ENCODE measurements at places on chromosomes 5 and 9. TPM values are rescaled to one million over a fixed set of nuclear protein-coding genes. Genes with fewer than 3 reads are reported as not detected.

Gene CTNND2
- total RNA-seq: 0.12 TPM

Gene PMPCA
- 50.7 TPM for total RNA-seq

Gene KCNMB1
- total RNA-seq: not detected

- DNase-seq: no peak
Observed at GRCh38 chr5:87004101-87004500, 263.6 kb upstream of the RASA1 start.

Gene PHYHD1
- 21.2 TPM for total RNA-seq

DNA sequence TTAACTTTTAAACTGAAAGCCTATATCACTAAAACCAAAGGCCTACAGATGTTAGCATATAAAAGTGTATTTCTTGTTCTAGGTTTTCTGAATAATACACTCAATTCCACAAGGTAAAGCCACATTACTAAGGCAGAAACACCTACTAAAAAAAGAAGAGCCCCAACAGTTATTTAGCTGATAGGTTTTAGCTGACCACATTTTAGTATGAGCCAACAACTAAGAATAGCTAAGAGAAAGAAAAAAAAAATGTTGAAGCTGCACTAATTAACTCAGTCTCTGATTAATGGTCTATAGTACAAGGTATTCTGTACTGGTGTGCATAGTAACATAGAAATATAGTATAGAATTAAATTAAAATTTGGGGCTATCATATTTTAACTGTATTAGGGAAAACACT is 23.5 kb downstream of the ZFR start:
- DNase-seq: no peak

DNA sequence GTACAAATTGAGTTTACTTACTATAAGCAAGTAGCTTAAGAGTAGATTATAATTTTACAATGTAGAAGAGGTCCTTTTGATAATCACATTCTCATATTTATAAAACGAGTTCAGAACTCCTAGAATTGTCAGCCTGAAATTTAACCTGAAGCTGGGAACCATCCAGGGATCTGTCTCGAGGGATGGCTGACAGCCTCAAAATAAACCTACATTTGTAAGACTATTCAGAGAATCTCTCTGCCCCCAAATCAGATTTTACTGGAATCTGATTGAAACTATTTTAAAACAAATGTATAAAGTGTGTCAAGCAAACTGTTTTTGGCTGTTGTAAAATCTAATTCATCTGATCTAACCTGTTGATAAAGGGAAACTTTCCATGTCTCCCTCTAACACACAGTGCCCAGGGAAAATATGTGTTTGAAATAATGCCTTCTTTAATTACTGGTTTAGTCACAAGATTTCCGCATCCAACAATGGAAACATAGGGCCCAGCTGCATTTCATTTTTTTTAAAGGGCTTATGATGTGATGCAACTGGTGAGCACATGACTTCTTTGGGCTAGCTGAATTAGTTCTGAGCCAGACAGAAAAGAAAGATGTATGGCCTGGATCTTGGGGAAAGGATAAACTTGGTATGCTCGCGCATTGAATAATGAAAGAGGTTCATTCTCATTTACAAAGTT is 30.3 kb downstream of the SLC25A46 start:
- DNase-seq: no peak

Gene DDX4
- not detected for total RNA-seq

- no peak for DNase-seq
Observed at GRCh38 chr5:54062958-54063357, 247.4 kb downstream of the ARL15 start.

Gene FBP2
- not detected for total RNA-seq

DNA sequence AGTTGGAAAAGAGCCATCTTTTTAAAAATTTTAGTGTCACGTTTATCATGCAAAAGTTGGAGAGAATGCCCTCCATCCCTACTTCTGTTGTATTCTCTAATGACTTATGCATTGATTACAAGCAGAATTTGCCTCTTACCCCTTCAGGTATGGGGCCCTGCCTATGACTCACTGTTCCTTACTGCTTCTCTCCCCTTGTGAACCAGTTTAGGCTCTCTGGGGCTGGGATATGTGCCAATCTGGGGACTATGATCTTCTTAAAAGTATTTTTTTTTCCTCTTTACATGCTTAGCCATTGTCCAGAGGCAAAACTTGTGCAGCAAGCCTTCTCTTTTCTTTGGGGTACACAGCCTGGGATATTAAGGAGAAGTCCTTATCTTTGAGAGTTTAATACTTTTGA is 37.4 kb downstream of the CAMK4 start:
- DNase-seq: no peak

DNA sequence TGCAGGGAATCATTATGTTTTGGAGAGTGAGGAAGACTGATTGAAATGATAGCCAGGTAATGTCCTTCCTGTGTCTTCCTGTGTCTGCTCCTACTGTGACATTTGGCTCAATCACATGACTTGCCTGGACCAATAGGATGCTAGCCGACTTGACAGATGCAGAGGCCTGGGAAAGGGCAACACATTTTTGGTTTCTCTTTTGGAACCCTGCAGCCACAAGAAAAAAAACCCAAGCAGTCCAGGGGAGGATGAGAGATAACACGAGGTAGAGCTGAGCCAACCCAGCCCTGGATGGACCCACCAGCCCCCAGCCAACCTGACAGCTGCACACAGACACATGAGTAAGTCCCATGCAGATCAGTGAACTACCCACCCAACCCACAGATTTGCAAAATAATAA is 256.1 kb upstream of the SMARCA2 start:
- no peak for DNase-seq

GRCh38 chr9:116705531-116705930 is 18.4 kb downstream of the TRIM32 start:
- no peak for DNase-seq

Gene PROP1
- total RNA-seq: not detected

- no peak for DNase-seq
Observed at GRCh38 chr5:42799668-42800114, 12.0 kb downstream of the SELENOP start.

GRCh38 chr9:34588671-34589635 is 571 bp downstream of the CNTFR start:
- DNase-seq: no peak

Gene SNCAIP
- total RNA-seq: 1.1 TPM

Gene FOXI1
- total RNA-seq: not detected

GRCh38 chr5:121711416-121711815 is 140.3 kb upstream of the FTMT start:
- no peak for DNase-seq

DNA sequence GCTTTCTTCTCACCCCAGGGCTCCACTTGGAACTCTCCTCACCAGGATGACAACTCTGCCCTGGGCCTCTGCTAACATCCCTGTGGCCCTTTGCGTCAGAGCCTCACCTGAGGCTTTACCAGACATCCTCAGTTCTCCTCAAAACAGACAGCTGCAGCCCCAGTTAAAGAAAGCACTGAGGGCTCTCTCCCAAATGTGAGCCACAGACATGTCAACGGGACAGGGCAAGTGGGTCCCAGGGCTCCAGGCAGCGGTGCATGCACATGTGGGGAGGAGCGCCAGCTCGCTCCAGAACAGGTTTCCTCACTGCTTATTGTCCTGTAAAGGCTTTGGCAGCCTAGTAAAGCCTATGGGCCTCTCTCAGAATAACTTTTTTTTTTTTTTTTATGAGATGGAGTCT is 37.3 kb downstream of the IPPK start:
- no peak for DNase-seq

DNA sequence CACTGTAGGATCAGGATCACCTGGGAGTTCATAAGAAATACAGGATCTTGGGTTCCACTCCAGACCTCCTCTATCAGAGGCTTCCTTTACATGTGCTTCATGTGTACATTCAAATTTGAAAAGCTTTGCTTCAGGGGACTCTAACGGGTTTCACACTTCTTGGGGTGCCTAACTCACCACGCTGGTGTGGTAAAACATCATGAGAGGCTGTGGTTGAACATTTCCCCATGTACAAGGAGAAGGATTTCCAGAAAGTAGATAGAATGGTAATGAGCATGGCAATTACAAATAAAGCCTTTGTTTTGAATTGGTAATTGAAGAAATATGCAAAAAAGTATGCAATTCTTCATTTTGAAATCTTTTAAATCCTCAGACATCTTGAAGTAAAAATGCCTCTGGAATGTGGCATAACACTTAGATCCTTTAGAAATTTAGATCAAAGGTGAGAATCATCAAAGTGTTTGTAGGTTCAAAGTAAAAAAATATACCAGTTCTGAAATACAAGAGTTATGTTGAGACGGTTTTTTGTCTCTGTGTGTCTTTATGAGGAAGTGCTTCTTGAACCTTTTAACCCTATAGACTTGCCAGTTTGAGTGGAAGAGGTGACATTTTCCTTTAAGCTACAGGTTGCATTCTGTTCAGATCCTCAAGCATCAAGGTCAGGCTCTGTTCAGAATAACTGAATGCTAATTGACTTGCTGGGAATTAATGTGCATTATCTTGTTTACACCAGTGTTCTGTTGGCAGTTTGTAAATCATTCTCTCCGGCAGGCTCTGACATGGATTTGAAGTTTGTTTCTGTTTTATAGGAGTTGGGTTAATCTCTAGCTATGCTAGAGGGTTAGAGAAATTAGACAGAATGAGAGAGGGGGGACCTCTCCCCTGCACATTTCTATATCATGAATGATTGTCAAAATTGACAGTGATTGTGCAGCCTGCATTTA is 415.3 kb downstream of the MAN2A1 start:
- no peak for DNase-seq

Gene CXCL14
- 0.06 TPM for total RNA-seq

Gene CCDC192
- total RNA-seq: not detected

Gene WDR38
- total RNA-seq: not detected

DNA sequence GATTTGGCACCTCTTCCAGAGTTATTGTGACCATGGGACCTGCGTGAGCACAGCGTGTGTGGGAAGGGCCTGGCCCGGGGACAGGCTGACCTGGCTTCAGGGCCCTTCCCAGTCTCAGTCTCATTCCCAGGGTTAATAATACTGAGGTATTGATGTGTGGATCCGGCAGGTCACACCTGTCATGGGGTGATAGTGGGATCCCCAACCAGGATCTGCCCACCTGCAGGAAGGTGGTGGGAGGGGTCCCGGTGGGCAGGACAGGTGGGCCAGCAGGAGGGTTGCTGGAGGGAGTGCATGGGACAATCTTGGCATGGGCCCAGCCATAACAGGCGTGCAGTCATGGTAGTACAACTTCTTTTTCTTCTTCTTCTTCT is 55.4 kb downstream of the COL15A1 start:
- DNase-seq: no peak

DNA sequence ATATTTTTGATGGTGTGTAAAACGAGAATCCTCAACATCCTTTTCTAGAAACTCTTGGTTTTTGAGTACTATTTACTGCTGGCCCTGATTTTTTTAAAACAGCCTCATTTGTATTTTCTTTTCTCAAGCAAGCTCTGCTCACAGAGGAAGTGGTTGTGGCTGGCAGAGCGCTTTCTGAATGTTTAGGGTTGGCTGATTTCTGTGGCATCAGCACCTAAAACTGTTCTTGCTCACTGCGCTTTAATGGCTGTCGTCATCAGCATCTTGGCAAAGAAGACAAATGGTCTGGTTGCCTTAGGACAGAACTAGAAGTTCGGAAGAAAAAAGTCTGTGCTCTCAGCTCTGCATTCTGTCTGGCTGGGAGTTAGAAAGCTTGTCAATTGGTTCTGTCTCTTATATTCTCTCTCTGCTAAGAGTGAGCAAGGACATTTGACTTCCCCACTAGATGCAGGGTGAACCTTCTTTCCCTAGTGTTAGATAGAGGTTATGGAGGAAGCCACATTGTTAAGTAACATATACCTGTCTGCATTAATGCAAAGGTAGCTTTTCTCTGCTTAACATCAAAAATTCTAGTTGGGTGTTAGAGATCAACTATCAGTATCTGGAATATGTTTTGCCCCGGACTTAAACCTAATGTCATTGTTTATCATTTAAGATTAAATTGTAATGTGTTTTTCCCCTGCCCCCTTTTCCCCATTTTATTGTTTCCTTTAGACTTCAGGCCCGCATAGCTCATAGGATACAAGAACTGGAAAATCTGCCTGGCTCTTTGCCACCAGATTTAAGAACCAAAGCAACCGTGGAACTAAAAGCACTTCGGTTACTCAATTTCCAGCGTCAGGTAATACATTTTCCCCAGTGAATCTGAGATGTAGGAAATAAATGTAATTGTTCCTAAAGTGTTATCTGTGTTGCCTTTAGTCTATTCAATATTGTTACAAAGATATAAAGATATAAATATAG is 39.0 kb downstream of the SMARCA2 start:
- DNase-seq: peak; percentile 82

DNA sequence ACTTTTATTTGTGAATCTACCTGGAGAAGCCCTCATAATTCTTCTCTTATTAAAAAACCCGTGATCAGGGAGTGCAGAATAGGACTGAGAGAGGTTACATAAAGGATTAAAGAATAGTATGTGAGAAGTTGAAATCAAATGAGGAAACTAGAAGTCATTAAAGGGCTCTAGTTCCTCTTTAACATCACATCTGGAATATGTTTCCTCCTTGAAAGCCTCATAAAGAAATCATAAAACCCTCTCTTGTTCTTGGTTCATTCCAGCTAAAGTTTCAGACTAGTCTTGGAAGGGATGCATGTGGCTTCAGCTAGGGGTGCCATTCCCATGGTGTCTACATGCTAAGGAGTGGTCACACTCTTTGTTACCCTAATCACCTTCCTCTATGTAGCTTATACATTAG is 5.7 kb upstream of the C5orf46 start:
- no peak for DNase-seq

DNA sequence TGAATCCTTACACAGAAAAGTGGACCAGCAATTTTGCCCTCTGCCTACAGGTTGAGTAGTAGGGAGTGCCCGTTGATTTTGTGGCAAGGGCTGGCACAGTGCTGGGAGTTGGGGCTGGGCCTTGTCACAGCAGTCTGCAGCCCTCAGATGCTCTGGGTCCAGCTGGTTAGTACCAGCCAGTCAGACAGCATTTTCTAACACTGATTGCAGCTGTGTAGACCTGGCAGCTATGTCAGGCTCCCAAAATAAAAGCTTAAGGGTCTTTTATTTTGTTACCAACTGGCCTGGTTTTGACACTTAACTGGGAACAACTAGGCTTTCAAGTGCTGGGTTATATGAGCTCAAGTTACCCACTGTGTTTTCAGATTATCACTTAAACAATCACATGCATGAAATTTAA is 57.7 kb downstream of the MAT2B start:
- DNase-seq: no peak

Gene PTCD2
- total RNA-seq: 5.3 TPM

DNA sequence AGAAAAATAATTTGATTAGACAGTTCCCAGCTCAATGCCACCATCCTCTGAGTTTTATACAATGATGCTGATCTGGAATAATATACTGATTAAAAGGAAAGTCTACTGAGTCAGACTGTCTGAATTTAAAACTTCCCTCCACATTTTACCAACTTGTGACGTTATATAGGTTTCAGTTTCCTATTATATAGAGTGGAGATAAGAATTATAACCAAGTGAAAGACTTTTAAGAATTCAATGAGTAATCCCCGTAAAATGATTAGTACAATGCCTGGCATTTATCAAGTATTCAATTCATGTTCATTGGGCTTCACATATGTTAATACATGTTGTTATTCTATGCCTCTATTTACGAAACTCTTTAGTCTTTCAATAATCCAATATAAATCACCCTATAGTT is 166.0 kb downstream of the CDH9 start:
- DNase-seq: no peak

- DNase-seq: no peak
Observed at GRCh38 chr5:38257308-38258041, 884 bp upstream of the EGFLAM start.
